Chondrocyte (in vitro differentiated cells): ENCODE measurements at places on chromosomes 6 and 20. TPM values are rescaled to one million over a fixed set of nuclear protein-coding genes. Genes with fewer than 3 reads are reported as not detected.
A peak's percentile ranks its signal among the peaks of the same experiment; 100 is the strongest.

SLC22A23 gene
- 10.9 to 36.4 TPM (median 35.8 TPM) in 3 replicates for total RNA-seq

SLC35D3 gene
- total RNA-seq: not detected in 3 replicates

LINC00237 gene
- total RNA-seq: not detected in 3 replicates

PHACTR1 gene
- 2.1 to 3.7 TPM (median 2.5 TPM) in 3 replicates for total RNA-seq

TP53RK gene
- 12.0 to 13.3 TPM (median 12.1 TPM) in 3 replicates for total RNA-seq

ASIP gene
- total RNA-seq: not detected in 3 replicates

TRIM15 gene
- not detected in 3 replicates for total RNA-seq

DNA sequence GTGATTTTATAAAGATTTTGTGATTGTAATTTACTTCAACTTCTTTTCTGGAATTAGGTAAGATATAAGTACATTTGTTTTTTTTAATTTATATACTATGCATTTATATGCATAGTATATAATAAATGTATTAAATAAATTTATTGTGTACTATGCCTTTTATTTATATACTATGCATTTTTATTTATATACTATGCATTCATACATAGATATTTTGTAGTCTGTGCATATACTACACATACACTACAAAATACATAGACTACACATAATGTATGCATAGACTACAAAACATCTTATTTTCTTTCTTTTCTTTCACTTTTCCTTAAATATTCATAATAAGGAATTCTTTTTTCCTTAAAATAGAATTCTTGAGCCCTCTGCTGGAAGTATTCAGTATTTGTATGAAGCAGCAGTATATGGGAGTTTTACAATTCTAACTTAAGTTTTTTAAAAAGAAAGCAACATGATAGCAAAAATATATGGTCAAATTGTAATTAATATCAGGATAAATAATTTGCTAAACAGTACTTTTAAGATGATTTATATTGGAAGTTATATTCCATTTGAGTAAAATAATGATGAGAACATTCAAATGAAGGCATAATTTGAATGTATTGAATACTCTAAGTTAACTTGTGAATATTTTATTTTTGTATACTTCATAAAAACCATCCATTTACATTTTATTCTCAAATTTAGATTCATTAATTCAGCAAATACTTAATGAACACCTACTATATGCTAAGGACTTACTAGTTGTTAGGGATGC is 129.3 kb downstream of the KLHL32 start:
- peaks cover 37% of the 10 kb centered on the region for H3K27me3 ChIP-seq
- no peak overlapping the region for H3K27ac ChIP-seq
- no peak for DNase-seq
- H3K4me1 ChIP-seq: peaks cover 1% of the 10 kb centered on the region
- no peak overlapping the region for H3K4me3 ChIP-seq
- no peaks in the 10 kb centered on the region for H3K36me3 ChIP-seq

DNA sequence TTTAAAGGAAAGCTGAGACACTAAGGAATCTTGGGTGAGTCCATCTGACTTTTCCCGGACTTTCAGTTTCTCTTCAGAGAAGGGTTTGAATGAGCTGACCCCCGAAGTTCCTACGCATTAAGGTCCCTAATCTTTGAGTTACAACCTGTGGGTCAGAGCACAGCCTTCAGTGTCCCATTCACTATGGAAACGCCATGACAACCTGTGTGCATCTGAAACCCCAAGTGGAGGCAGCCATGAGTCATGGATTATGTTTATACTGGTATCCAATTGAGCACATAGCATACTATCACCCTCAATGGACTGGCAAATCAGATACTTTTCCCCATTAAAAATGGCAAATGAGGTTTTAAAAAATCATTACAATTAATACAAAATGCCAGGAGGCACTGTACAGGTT is 11.4 kb downstream of the MYLK4 start:
- H3K4me3 ChIP-seq: no peak overlapping the region
- H3K27me3 ChIP-seq: no peaks in the 10 kb centered on the region
- H3K36me3 ChIP-seq: no peaks in the 10 kb centered on the region
- H3K27ac ChIP-seq: no peak overlapping the region
- peaks cover 30% of the 10 kb centered on the region for H3K4me1 ChIP-seq

GRCh38 chr6:30570740-30571074 is 535 bp upstream of the ABCF1 start:
- H3K4me1 ChIP-seq: peaks cover 40% of the 10 kb centered on the region
- H3K36me3 ChIP-seq: no peaks in the 10 kb centered on the region
- DNase-seq: no peak
- peak overlapping the region; percentile 99 for H3K4me3 ChIP-seq

DNA sequence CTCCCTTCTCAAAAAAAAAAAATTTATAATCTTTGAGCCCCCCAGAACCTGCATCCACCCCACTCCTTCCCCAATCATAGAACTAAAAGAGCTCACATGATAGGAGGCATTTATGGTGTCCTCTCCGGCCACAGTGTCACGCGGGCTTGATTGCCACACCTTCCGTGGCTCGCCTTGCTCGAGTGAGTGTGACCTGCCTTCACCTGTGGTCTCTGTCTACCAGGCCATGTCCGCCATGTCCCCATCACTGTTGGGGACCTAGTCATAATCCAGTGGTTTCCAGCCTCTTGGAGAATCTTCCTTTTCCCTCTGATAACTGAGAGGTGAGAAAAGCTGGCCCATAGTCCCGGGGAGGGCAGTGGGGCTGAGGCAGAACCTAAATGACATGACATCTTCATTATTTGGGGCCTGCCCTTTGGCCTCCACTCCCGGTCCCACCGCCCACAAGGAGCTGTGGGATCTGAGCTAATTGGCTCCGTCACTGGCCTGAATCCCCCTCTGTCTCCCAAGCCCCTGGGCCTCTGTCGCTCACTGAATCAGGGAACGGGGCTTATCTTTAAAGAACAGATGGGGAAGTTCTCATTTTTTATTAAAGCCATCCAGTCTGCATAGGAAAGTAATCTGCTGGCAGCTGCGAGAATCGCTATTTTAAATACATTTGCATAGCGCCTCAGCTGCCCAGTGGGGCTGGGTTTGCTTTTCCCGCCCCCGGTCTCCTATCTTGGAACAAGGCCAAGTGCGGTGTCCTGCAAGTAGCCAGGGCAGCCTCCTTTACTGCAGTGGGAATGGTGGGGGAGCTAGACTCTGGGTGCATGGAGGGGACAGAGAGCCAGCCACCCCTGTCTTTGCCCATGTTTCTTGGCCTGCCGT is 197.6 kb upstream of the PMEPA1 start:
- no peaks in the 10 kb centered on the region for H3K27me3 ChIP-seq
- no peak overlapping the region for H3K4me3 ChIP-seq
- H3K36me3 ChIP-seq: no peaks in the 10 kb centered on the region
- peak overlapping the region; percentile 27 for H3K27ac ChIP-seq

DNA sequence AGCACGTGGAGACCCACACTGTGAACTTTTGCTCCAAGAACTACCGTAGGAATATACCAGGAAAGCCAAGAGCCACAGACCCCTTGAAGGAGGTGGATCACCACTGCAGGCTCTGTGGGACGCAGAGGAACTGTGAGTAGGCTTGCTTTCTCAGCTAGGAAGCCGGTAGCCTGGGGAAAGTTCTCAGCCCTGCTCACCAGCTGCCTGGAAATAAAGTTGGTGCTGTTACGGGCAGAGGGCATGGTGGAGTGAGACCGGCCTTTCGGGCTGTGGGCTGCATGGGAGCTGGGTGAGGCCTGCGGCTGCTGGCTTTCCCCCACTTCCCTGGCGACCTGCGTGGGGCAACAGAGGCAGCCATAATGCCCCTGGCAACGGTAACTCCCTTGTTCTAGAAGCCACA is 373.0 kb upstream of the RUNX2 start:
- H3K4me3 ChIP-seq: no peak overlapping the region
- no peak for DNase-seq
- H3K27ac ChIP-seq: no peak overlapping the region
- H3K4me1 ChIP-seq: peaks cover 4% of the 10 kb centered on the region
- H3K36me3 ChIP-seq: peaks cover 2% of the 10 kb centered on the region

DNA sequence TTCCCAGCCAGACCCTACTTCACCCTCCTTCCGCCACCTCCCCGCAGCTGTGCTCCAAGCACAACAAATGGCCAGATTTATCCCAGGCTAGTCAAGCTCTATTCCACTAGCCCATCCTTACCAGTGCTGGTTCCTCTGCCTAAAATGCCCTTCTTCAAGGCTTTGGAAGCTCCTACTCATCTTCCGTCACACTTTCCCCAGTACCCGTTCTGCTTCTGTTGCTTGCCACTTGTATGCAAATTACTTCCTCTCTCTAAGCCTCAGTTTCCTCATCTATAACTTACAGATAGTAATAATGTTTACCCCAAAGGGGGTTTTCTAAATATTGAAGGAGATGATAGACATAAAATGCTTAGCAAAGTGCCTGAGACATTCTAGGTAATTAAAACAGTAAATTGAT is 193.1 kb downstream of the MAFB start:
- peaks cover 6% of the 10 kb centered on the region for H3K4me1 ChIP-seq
- peaks cover 9% of the 10 kb centered on the region for H3K27me3 ChIP-seq
- no peak overlapping the region for H3K4me3 ChIP-seq
- DNase-seq: no peak

- no peaks in the 10 kb centered on the region for H3K36me3 ChIP-seq
- H3K27me3 ChIP-seq: no peaks in the 10 kb centered on the region
- peak overlapping the region; percentile 97 for H3K27ac ChIP-seq
- DNase-seq: no peak
- peak overlapping the region; percentile 95 for H3K4me3 ChIP-seq
These were observed 4.2 kb downstream of the AKIRIN2 start for GRCh38 chr6:87697581-87698546.

DNA sequence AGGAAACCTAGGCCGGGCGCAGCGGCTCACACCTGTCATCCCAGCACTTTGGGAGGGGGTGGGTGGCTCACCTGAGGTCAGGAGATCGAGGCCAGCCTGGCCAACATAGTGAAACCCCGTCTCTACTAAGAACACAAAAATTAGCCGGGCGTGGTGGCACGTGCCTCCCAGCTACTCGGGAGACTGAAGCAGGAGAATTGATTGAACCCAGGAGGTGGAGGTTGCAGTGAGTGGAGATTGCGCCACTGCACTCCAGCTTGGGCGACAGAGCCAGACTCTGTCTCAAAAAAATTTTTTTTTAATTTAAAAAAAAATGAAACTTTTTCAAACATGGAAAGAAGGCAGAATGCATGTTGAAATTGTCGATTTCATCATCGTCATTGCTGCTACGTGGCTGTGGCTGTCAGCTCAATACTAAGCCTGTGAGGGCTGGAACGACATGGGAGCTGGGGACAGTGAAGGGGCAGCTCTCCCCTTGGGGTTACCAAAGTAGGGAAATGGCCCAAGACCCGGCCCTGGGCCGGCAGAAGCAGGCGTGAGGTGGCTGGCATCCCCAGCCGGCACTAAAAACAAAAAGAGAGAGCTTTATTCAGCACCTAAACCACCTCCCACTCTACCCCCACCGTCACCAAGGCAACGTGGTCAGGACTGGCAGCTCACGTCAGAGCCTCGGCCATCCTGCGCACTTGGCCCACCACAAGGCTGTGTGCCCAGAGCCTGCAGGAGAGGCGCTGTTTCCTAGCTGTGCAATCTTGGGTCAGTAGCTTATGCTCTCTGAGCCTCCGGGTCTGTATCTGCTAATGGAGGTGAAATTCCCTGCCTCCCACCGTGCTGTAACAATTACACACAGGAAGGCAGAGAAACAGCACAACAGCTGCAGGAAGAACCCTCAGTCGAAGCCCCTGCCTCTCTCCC is 30.8 kb downstream of the AGPAT4 start:
- H3K27me3 ChIP-seq: no peaks in the 10 kb centered on the region
- no peak overlapping the region for H3K27ac ChIP-seq
- no peaks in the 10 kb centered on the region for H3K4me1 ChIP-seq
- DNase-seq: no peak

DNA sequence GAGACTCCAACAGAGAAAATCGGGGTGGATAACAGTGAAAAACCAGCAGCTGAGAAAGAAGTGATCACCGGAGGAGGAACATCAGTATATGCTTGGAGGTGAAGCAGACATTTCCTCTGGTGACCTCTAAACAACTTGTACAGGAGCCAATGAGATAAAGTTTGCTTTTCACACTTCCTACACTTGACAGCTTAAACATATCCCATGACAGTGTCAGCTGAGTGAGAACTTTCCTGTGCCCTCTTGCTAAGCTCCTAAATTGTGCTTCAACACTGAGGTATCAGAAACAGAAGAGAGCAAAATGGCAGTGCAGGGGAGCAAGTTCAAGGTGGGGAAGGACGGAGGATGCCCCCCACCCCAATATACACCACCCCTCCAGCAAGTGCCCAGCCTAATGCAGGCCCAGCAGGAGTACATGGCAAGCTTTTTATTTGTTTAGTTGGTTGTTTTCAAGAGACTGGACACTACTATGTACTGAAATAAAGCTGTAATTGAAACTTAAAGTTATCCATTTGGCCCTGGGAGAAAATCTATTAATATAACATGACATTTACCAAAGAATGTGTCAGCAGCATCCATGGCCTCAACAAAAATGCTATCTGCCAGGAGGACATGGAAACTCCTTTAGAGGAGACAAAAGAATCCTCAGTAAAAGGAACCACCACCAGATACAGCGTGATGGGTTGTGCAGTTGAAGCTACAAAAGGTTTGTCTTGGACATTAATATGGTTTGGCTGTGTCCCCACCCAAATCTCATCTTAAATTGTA is 540.2 kb downstream of the PRKN start:
- no peaks in the 10 kb centered on the region for H3K36me3 ChIP-seq
- no peak for DNase-seq
- H3K4me3 ChIP-seq: no peak overlapping the region
- H3K4me1 ChIP-seq: peaks cover 10% of the 10 kb centered on the region

- H3K4me1 ChIP-seq: peaks cover 28% of the 10 kb centered on the region
- H3K27ac ChIP-seq: peak overlapping the region; percentile 25
- H3K4me3 ChIP-seq: no peak overlapping the region
- DNase-seq: no peak
- H3K27me3 ChIP-seq: no peaks in the 10 kb centered on the region
These were observed 40.4 kb downstream of the ESF1 start for GRCh38 chr20:13744352-13744751.

DNA sequence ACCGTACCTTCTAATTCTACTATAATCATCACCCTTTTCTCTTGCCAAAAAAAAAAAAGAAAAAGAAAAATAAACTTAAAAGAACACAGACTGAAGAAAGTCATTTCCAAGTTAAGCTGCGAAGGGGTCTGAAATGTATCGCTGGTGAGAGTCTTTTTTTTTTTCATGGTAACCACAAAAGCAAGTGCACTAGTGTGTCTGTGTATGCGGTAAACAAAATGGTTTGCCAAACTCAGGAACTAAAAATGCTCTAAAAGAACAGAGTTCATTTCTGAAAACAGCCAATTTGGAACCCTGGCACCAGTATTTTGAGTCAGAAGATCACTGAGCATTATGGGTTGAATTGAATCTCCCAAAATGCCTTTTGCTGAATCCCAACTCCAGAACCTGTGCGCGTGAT is 46.6 kb downstream of the CDH4 start:
- H3K27ac ChIP-seq: no peak overlapping the region
- no peak for DNase-seq
- peaks cover 10% of the 10 kb centered on the region for H3K4me1 ChIP-seq
- no peaks in the 10 kb centered on the region for H3K27me3 ChIP-seq
- no peak overlapping the region for H3K4me3 ChIP-seq

DNA sequence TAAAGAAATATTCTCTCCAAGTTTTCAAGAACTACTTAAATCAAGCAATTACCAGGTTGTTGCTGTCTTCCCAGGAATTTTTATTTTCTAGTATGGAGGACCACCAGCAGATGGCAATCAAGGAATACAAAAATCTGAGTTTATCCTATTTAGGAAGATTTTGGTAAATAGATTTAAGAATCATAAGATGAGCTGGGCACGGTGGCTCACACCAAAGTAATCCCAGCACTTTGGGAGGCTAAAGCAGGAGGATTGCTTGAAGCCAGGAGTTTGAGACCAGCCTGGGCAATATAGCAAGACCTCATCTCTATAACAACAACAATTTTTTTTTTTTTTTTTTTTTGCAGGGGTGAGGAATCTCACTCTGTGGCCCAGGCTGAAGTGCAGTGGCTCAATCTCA is 19.3 kb upstream of the SEC63 start:
- H3K27me3 ChIP-seq: peaks cover 10% of the 10 kb centered on the region
- H3K4me3 ChIP-seq: no peak overlapping the region
- no peaks in the 10 kb centered on the region for H3K4me1 ChIP-seq
- no peak for DNase-seq
